Stimulated activated CD8-positive, alpha-beta memory T cell treated with anti-CD3 and anti-CD28 coated beads, Interleukin-12 subunit alpha, Interleukin-12 subunit beta, amount 100 ng/mL, for 4 hours (primary cell): ENCODE measurements at places on chromosomes 3 and 15.

DNA sequence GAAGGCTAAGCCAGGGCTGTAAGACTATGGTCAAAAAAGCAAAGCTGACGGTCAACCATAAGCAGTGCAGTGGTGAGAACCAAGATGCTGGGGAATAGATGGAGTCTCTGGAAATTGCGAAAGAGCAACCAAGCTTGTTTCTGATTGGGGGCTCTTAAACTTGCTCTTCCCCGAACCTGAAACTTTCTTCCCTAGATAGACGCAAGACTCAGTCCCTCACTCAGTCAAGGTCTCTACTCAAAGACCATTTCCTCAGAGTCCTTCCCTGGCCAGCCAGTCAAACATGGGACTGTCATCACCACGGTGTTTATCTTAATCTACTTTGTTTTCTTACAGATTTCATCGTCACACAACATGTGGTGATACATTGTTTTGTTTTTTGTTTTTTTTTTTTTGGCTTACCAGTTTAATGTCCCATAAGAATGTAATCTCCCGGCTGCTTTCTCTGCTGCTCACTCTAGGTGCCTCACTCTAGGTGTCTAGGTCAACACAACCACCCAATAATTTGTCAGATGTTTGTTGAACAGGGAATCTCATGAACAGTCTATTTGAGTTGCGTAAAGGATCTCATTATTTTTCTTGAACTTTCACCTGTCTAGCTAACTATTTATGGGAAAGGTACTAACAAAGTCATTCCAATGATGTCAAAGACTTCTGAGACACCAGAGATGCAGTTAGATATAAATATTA lies 495.4 kb downstream of the FOXP1 start:
- no peak for DNase-seq

DNA sequence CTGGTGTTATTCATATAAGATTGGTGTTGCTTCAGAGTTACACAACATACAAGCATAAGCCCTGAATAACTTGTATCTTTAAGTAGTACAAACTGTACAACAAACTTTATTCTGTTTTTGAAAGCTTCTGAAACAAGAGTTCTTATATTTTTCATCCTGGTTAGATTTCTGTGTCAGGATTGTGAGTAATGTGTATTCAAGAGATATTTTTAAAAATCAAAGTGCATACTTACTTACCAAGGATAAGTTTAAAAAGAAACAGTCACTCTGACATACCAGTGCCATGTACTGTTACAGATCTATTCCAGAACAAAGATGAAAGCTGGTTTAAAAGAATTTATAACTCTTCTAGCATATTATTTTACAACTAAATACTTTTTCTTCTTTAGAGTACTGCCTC lies 755.1 kb downstream of the ZPLD1 start:
- DNase-seq: no peak

GRCh38 chr3:106263011-106263410 lies 394.2 kb upstream of the CBLB start:
- DNase-seq: no peak

GRCh38 chr15:63155486-63155885 lies 1.8 kb downstream of the RPS27L start:
- no peak for DNase-seq

- DNase-seq: no peak
Measured at GRCh38 chr15:57948351-57949289, 116.9 kb downstream of the ALDH1A2 start.

- no peak for DNase-seq
Measured at GRCh38 chr3:186352369-186352768, 9.7 kb downstream of the DGKG start.

DNA sequence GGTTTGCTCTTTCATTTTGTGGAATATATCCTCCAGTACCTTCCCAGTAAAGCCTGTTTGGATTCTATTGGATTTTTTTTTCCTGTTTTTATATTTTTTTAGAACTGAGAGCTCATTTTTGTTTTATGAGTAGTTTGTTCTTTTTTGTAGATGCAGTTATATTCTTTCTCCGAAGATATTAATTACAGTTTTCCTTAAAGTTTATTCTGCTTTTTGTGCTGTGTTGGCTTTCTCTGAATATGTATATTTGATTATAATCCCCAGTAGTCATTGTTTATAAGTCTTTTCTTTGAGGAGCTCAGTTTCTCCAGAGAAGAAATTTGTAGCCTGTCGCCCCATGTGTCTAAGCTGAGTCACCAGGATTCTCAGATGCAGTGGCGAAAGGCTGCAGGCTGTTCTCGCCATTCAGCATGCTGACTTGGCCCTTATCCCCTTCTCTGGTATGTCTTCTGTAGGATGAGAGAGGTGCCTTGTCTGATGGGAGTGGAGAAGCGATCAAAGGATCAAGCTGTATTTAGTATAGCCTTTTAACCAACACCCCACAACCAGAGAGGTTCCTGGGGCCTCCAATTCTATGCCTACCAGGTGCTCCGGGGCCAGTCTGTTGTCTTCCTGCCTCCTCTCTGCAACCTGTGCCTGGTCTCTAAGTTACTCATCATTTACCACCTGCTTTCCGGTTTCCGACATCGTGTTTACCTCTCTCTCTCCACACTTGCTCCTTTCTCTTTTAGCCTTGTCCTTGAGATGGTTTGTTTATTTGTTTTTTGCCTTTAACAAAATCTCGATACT lies 31.7 kb upstream of the MFSD1 start:
- DNase-seq: no peak

DNA sequence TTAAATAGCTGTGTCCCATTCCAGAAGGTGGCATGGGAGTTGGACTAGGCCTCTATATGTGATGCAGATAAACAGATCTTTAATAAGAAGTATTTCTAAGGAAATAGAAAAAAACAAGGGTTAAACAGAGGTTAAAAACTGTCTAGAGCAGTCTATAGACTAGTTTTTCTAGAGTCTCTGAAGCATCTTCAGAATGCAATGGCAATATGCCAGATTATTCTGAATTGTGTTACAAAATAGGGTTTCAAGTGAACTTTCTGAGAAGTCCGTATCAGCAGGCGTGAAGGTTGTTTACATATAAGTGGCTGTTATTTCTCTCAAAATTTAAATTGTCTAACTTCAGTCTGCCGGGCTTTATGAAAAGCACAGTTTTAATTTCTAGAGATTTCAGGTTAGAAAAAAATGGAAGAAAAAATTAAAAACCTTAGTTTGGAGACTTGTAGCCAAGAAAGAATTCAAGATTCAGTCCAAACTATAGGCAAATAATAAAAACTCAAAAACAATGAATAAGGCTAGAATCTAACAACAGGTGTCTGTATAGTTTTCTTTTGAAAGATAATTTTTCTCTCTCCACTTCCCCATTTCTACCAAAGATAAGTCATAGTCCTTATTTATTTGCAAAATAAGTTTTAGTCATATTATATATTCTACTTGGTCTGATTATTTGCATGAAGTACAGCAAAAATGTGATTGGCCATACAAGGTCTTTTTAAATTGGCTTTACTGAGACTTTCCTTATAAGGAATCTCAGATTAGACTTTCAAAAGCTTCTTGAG lies 55.2 kb downstream of the OSTN start:
- DNase-seq: no peak

DNA sequence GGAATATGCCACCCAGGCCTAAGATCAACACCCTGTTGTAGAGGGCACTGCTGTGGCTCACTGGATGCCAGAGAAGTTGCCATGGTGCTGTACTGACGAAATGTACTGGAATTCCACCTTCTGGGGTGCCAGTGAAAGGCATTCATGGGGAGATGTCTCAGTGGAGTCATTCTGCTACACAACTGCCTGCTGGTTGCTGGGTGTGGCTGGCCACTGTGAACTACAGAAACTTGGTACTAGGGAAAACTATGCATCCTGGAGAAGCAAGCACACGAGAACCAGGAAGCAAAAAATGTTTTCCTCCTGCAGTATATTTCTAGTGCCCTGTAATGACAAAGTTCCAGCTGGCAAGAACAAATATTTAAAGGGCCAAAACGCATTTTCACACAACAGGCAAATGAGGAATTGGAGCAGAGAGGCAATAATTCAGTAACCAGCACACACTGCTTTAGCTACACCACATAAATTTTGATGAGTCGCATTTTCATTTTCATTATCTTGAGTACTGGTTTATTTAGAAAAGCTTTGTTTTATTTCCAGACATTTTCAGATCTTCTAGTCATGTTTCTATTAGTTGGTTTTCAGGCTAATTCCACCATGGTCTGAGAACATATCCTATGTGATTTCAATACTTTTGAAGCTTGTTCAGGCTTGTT lies 18.3 kb upstream of the RFX7 start:
- no peak for DNase-seq

GRCh38 chr3:194218646-194219453 lies 82.9 kb downstream of the HES1 start:
- DNase-seq: no peak

DNA sequence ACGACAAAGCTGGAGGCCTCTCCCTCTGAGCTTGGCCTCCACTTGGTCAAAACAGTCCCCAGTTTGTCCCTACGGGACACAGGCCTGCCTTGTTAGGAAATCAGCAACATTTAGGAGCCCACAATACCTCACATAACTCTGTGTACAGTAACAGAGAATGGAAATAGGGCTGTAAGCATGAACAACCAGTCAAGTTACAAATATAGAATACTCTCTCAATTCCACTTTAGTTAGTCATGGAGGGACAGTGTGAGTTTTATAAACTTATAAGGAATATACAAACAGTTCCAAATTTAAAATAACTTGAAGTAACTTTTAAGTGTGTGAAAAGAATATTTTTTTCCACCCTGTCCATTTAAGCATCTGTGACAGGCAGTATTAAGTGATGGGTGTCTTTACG lies 129.4 kb downstream of the PGPEP1L start:
- no peak for DNase-seq

DNA sequence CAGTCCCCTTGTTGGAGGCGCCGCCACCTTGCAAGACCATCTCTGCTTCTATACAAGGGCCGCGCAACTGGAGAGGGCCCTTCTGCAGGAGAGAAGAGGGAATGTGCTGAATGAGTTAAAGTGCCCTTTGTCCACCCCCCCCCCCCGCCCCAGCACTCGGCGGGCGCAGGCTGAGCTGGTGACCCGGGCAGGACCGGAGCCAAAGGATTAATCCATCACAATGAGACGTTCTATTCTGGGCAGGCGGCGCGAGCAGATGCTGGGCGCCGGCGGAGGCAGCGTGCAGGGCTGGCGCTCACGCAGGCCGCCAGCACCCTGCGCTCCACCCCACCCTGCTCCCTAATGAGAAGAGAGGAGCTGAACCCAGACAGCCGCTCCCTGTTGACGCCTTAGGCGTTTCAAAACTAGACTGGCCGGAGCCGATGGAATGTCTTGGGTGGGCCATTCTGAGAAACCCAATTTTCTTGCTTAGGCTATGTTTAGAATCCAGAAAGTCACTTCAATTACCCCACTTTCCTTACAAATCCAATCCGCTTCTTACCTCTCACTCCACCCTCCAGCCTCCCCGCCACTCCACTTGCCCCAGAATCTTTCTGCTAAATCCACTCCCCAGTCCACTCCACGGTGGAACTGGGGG lies 32.9 kb downstream of the GJD2 start:
- DNase-seq: no peak

DNA sequence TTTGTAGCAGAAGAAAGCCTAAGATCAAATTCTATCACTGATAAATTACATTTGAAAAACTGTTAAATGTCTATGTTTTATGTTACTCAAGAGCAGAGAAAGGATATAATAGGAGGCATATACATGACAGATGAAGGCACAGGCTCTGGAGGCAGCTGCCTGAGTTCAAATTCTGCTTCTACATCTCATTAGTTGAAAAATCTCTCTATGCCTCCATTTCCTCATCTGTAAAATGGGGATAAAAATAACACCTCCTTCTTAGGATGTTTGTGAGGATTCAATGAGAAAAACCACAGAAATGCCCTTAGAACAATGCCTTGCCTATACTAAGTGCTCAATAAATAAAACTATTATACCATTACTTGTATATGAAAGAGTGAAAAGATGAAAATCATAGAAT lies 21.0 kb downstream of the TP53BP1 start:
- no peak for DNase-seq

DNA sequence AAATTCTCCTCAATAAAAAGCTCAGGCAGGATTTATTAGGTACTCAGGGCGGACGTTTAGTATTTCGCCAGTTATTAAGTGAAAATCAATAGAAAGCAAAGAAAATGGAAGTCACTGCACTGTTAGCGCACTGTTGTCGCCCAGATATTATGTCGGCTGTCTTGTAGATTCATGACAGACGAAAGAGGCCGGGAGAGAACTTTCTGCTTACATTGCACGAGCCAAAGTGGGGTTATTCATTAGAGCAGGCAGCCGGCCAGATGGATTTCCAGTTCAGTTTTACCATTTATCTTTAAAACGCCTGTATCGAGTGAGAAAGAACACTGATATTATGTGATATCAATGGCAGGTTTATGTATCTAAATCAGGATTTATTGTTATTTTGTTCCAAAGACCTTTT lies 866.0 kb upstream of the NR2F2 start:
- DNase-seq: no peak

DNA sequence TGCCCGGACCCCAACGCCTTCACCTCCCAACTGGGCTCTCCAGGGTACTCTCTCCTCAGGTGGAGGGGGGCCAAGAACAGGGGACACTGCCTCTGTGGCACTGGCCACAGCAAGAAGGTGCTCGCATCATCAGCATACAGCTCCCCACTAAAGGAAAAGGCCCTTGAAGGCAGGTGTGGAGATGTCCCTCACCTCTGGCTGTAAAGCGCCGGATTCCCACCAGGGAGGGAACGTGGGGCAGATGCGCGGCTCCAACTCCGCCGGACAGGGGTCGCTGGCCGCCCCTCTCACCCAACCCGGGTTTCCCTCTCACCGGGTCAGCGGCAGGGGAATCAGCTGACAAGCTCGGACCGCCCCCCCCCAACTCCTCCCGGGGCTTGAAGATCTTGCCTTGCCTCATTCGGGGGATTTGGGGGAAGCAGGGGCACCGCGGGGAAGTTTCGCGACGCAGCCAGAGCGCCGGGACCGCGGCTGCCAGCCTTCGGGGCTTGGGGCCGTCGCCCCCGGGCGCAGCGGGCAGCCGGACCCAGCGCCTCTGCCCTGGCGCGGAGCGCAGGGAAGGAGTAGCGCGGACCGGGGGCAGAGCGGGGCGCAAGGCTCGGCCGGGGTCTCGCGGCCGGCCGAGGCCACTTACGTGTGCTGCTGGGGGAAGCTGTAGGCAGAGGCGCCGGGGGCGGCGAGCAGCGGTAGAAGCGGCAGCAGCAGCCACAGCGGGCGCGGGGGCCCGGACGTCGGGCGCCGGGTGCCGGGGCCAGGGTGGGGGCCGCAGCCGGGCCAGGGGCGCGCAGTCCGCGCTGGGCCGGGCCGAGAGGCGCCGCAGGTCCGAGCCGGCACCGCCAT lies 630 bp downstream of the CACNA2D2 start:
- DNase-seq: peak; percentile 4

- no peak for DNase-seq
Measured at GRCh38 chr3:14117468-14118399, 6.9 kb downstream of the CHCHD4 start.

GRCh38 chr3:106728315-106729098 lies 648.7 kb upstream of the CCDC54 start:
- no peak for DNase-seq

- no peak for DNase-seq
Measured at GRCh38 chr15:84967380-84967779, 14.3 kb upstream of the PDE8A start.

GRCh38 chr3:141302364-141303141 lies 65.8 kb upstream of the ZBTB38 start:
- no peak for DNase-seq
